Glomerular endothelial cell (primary cell): ENCODE measurements at places on chromosomes 4 and X.
A peak's percentile ranks its signal among the peaks of the same experiment; 100 is the strongest.

- no peak for DNase-seq
These were observed 37.6 kb downstream of the FAM193A start for GRCh38 chr4:2574009-2574408.

GRCh38 chr4:66045913-66046312 is 375.6 kb upstream of the EPHA5 start:
- no peak for DNase-seq

DNA sequence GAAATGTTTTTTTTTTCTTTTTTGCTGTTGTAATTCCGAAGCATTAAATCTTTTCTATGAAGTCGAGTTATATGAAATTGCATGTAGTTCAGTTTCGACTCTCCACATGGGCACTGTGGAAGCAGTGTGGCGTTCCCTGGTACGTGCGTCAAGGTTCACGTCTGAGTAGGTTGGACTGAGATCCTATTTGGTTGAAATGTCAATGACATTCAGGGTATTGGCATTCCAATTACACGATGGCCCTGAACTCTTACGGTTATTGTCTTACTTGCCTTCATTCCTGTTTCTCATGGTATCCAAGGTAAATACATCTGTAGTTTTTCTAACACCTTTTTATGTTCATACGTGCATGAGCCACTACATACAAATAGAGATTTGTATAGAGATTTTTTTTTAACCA is 128.8 kb downstream of the SORBS2 start:
- DNase-seq: no peak

DNA sequence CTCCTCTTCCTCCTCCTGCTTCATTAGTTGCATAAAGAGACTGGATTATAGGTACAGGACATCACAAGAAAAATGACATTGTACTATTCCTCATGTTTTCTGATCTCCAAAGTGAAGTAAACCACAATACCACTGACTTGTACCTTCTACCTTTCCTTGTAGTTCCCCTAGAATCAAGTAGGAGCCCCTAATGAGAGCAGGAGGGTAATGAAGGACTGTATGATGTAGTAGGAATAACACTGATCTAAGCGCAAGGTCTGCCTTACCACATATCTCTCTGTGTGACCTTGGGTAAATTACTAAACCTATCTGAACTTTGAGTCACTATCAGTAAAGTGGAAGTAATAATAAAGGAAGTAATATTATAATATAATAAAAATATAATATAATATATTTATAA is 3.6 kb downstream of the VSIG4 start:
- DNase-seq: no peak

GRCh38 chr4:39237179-39237578 is 54.9 kb downstream of the WDR19 start:
- DNase-seq: no peak

DNA sequence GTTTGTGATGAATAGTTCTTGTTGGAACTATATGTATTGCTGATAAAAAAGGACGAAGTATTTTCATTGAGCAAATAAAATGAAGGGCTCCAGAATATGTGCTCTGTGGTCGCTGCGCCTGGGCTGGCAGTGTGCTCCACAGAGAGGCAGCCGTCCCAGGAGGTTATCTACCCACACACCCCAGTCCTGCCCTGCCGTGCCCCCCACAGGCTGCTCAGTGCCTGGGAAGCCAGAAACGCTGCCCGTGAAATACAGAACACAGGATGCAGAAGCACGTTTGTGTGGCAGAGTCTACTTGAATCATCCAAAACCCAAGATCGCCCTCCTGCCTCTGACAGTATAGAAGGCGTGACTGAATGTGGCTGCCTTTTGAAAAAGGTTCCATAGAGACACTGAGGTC is 1.4 kb downstream of the CLDN22 start:
- DNase-seq: no peak

- DNase-seq: no peak
These were observed 38.5 kb downstream of the ELF4 start for GRCh38 chrX:130071611-130072344.

GRCh38 chr4:145618210-145618931 is 814 bp upstream of the MMAA start:
- no peak for DNase-seq

- no peak for DNase-seq
These were observed 25.3 kb upstream of the PLCXD1 start for GRCh38 chrX:255923-256331.

DNA sequence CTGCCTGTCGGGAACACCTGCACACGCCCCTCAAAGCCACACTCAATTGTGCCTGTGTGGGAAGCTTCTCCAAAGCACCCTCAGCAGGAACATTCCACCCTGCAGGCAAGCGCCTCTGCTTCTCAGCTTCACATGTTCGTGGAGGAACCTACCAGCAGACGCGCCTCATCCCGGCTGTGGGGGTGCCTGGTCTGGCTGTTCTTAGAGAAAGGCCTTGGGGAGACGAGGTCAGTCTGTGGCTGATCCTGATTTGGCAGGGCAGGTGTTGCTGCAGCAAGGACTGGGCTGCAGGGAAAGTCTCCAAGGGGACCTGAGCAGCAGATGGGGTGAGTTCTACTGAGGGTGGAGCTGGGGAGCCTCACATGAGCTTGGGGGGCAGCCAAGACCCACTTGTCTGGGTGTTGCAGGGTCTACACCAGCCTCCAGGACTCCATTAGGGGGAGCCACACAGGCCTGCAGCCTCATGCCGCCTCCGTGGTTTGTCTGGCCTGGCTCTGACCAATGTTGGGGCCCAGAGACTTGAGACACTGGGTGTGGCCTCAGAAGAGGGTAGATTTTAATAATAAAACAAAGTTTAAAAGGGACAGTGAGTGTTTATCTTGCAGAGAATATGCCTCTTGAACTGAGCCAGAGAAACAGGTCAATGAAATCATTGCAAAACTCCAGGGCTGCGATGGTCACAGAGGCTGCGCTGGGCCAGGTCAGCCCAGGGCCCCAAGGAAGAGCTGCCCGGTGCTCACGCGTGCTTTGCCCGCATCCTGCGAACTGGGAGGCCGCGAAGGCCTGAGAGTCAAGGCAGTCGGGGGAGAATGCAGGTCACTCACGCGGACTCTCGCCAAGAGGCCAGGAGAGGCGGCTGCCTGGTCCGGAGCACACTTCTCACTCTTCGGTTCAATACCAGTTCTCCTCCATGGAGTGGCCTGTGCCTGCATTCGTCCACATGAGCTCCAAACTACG is 21.1 kb downstream of the RNF212 start:
- DNase-seq: no peak

DNA sequence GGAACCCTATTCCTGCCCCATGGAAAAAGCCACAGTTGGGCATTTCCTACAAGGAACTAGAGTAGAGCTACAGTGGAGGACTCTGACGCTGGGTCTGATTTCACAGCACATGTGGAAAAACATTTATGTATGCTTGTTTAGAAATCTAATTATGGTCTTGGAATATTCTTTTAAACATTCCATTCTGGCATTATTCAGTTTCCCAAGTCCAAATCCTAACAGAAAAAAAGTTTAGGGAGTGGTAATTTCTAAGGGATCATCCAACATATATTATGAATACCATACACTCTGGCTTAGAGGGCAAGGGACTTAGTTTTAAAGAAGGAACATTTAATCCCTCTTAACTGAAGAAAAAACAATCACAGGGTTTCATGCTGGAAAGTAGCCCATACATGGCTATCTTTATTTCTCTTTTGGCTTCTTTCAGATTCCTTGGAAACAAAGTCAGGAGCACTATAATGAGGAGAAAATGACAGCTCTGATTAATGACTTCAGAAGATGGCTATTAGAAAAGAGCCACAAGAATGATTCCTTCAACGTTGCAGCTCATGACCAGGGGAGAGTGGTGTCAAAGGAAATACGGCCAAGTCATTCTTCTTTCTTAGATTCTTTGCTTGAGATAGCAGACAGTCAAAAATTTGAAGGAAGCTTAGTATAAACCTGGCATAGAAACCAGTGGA is 56.1 kb downstream of the CNGA2 start:
- DNase-seq: no peak

DNA sequence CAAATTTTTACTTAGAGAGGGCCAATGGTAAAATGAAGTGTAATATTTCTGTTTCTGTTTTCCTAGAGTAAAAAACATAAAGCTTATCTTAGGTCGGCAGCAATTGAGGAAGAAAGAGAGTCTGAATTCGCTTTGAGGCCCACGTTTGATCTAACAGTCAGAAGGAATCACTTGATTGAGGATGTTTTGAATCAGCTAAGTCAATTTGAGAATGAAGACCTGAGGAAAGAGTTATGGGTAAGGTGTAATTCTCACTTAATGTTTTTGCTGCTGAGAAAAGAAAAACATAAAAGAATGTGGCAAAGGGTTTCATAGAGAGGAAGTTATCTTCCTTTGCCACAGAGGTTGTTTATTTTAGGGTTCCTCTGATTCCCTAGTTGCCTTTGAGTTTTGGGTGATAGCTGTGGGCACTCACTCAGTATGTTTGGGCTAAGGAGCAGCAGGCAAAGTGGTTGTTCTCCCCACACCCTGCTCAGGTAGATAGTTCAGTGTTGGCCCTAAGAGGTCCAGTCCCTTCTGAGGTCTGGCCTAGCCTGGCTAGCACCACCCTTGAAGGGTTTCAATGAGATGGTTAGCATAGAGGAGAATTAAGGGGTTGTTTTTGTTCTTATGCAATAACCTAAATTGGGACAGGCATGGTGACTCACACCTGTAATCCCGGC is 32.3 kb downstream of the HERC5 start:
- DNase-seq: no peak

GRCh38 chr4:107931775-107932321 is 499 bp downstream of the CYP2U1 start:
- DNase-seq: no peak

DNA sequence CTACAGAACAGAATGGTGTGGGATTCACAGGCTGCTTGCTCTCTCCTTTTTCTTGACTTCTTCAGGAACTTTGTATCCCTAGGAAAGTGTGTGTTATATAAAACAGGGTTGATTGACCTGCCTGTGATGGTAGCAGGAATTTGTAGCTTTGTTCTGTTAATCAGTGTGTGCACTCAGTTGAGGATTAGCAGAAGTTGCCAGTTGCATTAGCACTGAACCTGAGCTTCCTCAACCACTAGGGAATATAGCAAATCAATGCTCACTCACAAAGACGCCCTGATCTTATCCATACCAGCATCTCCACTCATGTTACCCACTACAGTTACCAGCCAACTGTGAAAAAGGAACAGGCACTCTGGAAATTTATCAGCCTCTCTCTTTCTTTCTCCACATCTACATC is 319.1 kb upstream of the EMCN start:
- DNase-seq: no peak

DNA sequence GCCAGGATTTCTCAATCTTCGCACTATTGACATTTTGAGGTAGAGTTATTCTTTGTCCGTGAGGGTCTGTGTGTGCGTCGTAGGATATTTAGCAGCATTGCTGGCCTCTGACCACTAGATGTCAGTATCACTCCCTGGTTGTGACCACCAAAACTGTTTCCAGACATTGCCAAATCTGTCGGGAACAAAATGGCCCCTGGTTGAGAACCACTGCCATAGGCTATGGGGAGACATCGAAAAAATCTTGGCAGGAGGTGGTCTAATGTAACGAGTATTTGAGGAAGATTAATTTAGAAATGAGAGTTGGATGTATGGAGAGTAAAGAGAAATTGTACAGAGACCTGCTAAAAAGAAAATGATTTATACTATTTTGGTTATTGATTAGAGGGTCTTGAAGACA is 108.4 kb downstream of the DOCK11 start:
- DNase-seq: peak; percentile 31

GRCh38 chr4:35934320-35934981 is 309.9 kb downstream of the ARAP2 start:
- no peak for DNase-seq

DNA sequence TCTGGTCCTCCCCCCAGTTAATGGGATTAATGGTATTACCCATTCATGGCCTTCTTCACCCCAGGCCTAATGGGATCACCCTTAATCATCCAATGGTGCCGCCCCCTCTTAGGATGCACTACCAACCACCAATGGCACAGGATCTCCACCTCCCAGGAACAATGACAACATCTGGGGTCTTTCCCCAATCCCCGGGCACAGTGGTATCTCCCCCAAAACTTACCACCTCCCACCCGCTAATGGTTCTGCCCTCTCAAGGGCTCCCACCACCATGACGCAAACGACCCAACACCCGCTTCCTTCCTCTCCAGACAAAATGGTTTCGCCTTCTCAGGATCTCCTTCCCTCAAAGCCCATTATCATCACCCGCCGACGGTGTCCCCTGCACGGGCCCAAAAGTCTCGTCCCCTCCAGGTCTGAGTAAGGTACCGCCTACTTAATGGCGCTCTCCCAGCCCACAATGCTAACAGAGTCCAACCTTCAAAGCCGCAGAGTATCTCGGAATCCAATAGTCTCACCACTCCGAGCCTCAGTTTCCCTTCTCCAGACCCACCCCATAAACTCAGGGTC is 458 bp downstream of the GRIPAP1 start:
- DNase-seq: peak; percentile 27

DNA sequence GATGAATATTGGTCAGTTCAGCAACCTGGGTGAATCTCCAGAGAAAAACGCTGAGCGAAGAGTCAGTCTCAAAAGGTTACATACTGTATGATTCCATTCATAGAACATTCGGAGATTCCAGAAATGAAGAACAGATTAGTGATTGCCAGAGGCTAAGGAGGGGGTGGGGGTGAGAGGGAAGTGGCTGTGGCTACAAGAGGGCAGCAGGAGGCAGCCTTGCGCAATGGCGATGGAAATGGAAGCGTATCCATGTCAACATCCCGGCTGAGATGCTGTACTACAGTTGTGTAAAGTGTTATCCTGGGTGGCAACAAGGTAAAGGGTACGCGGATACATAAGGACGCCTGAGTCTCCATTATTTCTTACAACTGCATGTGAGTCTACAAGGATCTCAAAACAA is 18.0 kb downstream of the LYAR start:
- DNase-seq: no peak

- no peak for DNase-seq
These were observed 92.6 kb upstream of the TRPC3 start for GRCh38 chr4:122044501-122044900.

DNA sequence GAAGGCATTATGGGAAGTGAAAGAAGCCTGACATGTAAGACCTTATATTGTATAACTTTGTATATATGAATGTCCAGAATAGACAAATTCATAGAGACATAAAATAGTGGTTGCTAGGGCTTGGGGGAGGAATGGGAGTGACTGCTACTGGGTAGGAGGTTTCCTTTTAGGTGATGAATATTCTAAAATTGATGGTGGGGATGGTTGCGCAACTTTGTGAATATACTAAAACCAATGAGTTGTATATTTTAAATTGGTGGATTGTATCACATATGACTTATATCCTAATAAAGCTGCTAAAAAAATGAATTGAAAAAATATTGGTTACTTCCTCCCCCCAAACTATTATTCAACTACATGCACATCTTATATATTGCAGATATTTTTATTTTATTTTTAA is 70.0 kb downstream of the UCHL1 start:
- no peak for DNase-seq

DNA sequence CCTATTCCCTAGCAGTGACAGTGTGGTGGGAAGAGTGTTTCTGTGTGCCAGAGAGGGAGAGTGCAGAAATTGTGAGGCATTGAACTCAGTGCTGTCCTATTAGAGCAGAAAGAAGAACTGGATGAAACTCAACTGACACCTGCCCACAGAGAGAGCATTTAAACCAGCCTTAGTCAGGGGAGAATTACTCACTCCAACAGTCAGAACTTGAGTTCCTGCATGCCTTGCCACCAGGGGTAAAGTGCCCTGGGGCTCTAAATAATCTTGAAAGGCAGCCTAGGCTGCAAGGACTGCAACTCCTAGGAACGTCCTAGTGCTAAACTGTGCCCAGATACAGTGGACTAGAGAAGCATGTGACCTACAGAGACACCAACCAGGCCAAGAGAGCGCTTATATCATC is 12.8 kb downstream of the CYSLTR1 start:
- no peak for DNase-seq
